ENCODE measurements at places on chromosomes 5 and 9.

- DNase-seq = no peak
These were observed 263.4 kb downstream of the SEC61B start for GRCh38 chr9:99485459-99485858.

DNA sequence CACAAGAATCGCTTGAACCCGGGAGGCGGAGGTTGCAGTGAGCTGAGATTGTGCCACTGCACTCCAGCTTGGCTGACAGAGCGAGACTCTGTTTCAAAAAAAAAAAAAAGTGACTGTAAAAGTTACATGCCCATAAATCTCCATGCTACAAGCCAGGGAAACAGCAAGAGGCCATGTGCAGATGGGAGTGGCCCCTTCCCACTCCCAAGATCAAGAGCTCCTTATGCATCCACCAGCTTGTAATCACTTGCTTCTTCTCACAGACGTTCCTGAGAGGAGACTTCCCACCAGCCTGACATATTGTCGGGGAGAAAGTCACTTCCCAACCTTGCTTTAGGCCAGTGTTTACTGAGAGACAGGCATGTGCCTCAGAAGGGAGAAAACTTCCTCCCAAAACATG, 45.6 kb upstream of the N4BP3 start:
- DNase-seq = no peak

GRCh38 chr5:118009741-118010297, 978.5 kb downstream of the DTWD2 start:
- no peak for DNase-seq

- peak; percentile 2 for DNase-seq
These were observed 127.5 kb downstream of the RFK start for GRCh38 chr9:76266649-76267283.

- DNase-seq = no peak
These were observed 8.9 kb upstream of the PTAR1 start for GRCh38 chr9:69768716-69769115.

- no peak for DNase-seq
These were observed 11.1 kb upstream of the AQP3 start for GRCh38 chr9:33458444-33458843.

- no peak for DNase-seq
These were observed 58.3 kb downstream of the FGF1 start for GRCh38 chr5:142627383-142628217.

DNA sequence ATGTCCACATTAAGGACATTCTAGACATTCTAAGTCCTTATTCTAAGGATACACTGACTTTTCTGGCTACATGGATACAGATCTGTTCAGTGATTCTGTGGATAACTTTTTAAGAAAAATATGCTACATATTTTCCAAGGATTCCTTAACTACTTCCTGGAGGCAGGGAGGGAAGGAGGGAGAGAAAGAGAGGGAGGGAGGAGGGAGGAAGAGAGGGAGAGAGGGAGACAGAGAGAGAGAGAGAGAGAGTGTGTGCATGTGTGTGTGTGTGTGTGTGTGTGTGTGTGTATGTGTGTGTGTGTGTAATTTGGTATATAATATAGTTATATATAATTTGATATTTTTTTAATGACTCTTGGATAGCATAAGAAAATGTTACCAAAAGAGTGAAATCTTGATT, 109.8 kb downstream of the TLE4 start:
- no peak for DNase-seq

DNA sequence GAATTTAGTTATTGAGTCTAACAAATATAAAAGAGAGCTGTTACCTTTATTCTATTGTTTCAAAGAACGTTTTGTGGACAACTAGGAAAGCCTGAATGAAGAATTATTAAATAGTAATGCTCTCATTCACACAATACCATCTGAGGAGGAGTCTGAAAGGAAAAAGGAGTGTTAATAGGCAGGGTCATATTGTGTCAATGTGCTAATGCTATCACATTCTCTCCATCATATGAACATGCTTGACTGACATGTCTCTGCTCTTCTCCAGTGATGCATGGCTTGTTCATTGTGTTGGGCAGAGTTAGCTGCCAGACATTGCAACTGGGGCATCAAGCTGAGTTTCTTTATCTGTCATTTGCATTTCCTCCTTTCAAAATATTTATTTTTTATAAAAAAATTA, 1578.0 kb downstream of the MAT2B start:
- no peak for DNase-seq

GRCh38 chr9:104144336-104144735, 50.2 kb downstream of the SMC2 start:
- no peak for DNase-seq

GRCh38 chr9:26539867-26540493, 352.6 kb downstream of the CAAP1 start:
- no peak for DNase-seq

DNA sequence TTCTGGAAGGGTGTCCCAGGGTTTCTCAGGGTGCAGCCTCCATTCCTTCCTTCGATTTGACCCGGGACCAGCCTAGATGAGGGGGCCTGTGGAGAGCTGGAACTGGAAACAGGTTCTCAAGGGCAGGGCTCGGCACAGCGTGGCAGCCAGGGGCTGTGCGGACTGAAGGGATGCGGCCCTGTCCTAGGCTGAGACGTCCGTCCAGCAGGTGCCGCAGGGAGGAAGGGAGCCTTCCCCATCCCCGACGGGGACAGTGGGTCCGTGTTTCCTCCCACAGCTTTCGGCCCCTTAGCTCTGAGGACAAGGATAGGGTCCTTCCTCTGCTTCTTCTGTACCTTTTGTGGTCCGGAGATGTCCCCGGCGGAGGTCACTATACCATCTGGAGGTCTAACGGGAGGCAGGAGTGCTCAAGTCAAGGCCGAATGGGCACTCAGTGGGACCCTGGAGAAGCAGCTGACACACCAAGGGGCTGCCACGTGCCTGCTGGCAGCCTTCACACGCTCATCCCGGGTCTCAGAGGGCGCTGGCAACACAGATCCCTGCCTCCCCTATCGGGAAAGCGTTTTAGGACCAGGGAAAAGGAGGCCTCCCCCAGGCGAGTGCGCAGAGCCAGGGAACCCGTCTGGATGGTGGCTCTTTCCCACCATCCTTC, 49.9 kb downstream of the USP20 start:
- peak; percentile 70 for DNase-seq

DNA sequence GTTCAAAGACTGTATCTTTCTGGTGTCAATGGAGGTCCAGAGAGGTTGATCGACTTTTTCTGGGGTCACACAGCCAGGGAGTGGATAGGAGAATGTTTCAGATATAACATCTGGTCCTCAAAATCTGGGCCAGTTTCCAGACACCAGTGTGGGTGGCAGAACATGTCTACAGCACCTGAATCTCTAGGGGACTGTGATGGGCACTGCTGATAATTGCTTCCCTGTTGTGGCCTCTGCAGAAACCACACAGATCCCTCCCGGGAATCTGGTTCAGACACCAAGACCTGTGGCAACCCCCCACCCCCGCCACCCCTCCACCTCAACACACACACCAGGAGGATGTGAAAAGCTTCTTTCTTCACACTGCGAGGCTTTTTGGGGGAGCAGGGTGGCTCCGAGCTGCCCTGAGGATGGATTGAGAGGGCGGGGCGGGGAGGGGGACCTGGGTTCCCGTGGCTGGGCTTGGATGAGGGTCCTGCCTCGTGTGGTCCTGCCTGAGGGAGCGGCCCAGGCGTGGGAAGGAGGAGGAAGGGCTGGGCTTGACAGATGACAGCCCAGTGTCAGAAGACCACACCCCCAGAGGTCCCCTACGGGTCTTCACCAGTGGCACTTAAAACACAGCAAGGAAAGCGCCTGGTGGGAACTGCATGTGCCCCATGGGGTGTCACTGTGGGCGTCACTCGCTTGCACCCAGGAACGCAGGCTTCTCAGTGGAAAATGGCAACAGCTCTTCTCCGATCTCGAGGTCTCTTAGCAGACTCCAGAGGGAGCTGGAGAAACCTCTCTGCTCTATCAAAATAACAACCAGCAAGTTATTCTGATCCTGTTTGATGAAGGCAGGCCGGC, 55.2 kb downstream of the TRIP13 start:
- no peak for DNase-seq

GRCh38 chr5:122864400-122864799, 19.0 kb downstream of the SNX24 start:
- no peak for DNase-seq

GRCh38 chr5:146516151-146516475, at the start of gene GPR151:
Gene GPR151 (minus strand): TSS chr5:146516190. CDS start chr5:146516113, 77 bp downstream.
- no peak for DNase-seq

DNA sequence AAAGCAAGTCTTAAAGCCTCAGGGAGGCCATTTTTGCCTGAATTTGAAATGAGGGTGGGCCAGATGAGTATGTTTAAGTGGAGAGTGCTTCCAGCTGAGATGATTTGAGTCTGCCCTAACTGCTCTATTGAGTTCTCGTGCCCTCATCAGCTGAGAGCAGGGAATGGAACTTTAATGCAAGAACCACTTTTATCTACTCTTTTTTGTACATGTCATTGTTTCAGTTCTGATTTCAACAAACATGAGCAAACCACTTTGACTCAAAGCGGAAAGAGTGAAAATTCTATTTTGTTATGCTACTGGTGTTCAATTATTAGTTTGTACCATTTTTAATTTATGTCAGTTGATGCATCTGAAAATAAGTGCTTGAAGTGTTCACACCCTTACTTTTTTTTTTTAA, 35.8 kb downstream of the DCAF10 start:
- no peak for DNase-seq

GRCh38 chr9:114131808-114132549, 23.4 kb upstream of the COL27A1 start:
- DNase-seq = no peak

DNA sequence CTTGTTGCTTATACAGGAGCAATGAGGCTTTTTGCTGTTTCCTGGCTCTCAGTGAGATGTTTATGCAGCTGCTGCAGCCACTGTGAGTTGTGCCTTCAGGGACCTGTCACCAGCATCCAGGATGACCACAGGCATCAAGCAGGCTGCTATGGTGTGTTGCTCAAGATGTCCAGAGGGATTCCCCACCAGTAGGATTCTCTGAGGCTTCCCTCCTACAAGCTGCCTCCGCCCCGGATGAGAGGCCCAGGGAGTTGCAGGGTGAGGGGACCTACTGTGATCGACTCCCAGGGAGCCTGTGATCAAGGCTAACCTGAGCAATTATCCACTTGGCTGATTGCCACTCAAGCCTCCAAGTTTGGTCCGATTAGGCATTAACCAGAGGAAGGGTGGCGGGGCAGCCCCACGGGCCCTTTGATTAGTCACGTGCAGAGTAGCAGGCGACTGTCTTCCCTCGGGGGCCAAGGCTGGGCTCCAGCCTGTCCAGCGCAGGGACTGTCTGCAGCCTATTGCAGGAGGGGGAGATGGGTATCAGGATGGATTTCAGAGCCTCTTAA, 1.8 kb upstream of the FAT2 start:
- no peak for DNase-seq

DNA sequence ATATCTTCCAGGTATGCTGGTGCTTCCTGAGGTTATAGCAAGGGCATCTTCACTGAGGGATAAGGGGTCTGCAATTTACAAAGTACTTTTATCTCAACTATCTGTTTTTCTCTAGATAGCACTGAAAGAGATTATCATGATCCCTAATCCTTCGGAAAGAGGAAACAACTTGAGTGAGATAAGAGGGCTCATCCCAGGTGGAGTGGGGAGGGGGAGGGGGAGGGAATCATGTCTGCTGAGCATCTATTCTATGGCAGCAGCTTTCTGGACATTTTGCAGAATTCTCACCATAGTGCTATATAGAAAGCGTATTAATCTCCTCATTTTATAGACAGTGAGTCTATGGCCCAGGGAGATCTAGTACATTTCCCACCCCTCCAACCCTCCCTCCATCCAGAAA, 5.9 kb downstream of the TNFSF15 start:
- no peak for DNase-seq

- no peak for DNase-seq
These were observed 156.5 kb upstream of the EGFLAM start for GRCh38 chr5:38101897-38102296.

GRCh38 chr5:156949424-156949823, 13.6 kb downstream of the TIMD4 start:
- DNase-seq = no peak
